Activated T-cell treated with anti-CD3 and anti-CD28 coated beads for 1 hour (primary cell): ENCODE measurements at places on chromosomes 12 and 14.

- no peak for DNase-seq
Measured at GRCh38 chr12:86950043-86950442, 693.9 kb upstream of the MGAT4C start.

DNA sequence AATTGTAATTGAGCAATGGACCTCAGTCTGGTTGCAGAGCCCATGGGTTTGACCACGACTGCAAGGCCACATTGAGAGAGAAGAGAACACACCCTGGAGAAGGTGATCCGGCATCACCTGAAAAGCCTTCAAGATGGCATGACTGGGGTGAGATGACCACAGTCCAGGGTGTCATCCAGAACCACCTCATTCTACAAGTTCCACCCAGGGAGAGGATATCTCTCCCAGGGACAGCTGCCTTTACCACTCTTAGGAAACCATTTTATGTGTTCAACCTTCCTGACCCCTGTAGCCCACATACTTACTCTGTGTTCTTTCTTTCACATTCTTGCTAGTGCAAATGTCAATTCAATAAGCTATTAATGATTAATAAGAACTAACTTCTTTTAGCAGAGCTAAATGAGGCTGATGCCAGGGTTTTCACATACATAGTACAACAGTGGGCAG lies 43.4 kb upstream of the CPM start:
- no peak for DNase-seq

DNA sequence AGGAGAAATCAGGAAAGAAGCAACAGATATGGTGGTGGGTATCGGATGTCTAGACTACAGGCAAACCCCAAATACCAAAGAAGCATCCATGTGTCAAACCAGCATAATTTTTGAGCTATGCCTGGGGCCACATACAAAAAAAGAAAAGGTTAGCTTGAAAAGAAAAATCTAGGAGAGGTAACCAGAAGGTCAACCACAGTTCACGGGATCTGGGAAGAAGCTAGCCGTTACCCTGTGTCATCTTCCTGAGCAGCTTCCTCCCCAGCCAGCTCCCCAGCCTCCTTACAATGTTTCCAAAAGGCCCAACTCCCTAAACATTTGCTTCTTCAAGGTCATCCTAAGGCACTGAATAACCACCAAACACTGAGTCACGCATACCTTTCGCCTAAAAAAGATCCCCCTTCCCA lies 3.1 kb downstream of the SINHCAF start:
- no peak for DNase-seq

DNA sequence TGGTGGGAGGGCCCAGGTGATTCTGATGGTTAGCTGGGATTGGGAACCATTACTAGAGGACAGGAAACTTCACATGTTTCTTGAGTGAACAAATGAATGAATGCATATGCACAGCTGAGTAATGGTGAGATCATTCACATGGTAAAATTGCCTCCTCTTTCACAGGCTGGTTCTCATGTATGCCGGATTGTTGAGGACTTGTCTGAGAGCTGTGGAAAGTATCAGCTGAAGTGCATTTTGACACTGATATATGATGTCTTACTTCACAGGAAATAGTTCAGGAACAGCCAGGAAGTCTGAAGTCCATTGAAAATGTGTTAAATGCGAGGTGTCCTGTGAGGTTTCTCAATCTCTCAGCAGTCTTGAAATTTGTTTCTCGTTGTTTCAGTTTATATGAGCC lies 77.6 kb upstream of the DACT1 start:
- DNase-seq: no peak

- DNase-seq: no peak
Measured at GRCh38 chr14:101078170-101078891, 174.8 kb upstream of the RTL1 start.

DNA sequence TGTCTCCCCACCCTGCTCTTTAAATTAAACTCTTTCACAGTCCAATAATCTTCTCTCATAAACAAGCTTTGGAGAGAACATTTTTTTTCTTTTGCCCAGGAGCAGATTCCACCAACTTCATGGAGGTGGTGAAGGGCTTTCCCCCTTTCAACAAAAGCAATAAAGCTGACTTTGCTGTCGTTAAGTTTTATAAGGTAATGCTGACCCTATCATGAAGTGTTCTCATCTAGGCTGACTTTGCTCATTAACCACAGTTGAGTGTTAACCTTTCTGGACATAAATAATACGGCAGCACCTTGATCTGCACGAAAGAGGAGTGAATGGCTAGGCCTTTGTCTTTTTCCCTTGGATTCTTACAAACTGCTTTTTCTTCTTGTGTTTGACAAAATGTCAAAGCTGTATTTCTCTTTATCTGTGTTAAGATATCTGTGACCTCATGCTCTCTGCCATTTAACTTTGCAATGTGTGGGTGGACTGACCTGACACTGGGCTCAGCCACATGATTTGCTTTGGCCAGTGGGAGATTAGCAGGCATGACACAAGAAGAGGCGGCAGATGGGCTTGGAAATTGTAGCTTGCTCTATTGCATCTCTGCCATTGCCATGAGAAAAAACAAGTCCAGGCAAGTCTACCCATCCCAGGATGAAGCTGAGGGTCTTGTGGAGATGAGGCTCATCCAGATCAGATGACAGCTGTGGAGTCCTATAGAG lies 470.9 kb upstream of the CCDC196 start:
- DNase-seq: no peak

- no peak for DNase-seq
Measured at GRCh38 chr12:38384816-38385378, 68.3 kb downstream of the ALG10B start.

DNA sequence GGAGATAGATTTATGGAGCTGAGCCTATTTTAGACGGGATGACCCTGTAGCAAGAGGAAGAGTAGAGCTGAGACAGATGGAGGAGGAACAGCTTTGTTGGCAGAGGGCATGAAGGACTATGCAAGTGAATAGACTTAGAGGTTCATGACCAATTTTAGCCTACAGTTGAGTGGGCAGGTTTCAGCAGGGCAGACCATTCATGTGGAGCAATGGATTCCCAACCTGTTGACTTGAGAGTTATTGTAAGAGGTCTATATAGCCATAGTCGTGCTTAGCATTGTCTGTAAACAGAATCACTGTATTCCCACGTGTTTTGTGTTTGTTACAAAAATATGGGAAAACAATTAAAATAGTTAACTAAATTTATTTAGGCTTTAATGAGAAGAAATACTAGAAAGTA lies 116.8 kb downstream of the CFAP54 start:
- no peak for DNase-seq

DNA sequence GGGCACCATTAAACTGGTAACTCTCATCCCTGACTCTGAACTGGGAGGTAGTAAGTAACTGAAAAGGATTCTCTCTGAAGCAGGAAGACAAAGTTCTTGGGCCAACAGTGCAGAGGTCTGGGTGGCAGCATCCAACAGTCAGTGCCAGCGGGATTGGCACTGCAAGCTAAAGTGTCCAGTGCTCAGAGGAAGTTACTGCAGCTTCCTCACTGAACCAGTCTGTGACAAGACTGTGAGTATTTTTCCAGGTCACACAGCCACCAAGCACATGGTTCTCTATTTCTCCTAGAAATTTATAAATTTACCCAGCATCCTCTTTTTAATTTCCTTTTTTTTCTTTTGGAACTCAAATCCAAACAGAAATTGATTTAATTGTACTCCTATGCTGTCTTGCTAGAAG lies 81.6 kb upstream of the FAR2 start:
- no peak for DNase-seq

DNA sequence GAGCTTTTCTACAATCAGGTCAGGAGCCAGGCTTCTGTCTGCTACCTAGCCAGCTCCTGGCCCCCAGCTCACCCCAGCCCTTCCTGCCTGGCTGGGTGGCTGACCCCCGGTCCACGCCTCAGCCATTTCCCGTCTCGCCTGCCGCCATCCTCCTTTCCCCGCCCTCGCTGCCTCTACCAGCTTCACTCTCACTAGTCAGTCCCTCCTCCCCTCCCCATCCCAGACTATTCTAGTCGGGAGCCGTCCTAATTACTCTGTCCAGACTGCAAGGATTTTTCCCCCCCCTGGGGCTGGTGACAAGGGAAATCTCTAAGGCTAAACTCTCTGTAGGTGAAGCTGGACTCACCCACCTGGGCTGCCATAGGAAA lies 825 bp downstream of the DHH start:
- no peak for DNase-seq

DNA sequence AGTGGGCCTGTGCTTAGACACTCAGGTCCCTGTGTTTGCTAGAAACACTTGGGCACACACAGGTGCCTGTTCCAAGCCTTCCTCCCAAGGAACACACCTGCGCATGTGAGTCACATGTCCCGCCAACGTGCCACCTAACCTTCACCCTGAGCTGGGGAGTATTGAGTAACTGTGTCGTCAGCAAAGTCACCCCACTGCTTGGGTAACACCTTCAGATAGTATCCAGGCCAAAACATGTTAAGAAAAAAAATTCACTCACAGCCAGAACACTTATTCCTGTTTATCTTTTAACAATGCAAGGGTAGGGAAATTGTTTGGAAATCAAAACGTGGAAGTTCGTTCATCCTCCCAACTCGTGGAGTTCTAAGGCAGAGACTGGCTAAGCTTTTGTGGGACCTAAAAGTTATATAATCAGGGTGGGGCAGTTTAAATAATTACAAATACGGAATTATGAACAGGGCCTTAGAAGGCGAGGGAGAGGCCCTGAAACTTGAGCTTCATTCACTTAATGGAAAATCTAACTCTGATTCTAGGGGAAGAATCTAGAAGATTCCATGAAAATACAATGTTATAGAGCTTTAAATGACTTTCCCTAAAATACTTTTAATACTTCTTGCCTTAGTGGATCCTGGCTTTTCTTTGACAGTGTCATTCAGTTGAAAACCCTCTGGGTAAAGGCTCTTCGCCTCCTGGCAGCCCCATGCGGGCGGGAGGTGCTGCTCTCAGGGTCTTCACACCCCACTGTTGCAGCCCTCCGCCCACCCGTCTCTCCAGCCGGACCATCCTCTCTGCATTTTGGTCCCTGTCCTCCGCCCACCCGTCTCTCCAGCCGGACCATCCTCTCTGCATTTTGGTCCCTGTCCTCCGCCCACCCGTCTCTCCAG lies 30.3 kb upstream of the ADIPOR2 start:
- peak; percentile 28 for DNase-seq

DNA sequence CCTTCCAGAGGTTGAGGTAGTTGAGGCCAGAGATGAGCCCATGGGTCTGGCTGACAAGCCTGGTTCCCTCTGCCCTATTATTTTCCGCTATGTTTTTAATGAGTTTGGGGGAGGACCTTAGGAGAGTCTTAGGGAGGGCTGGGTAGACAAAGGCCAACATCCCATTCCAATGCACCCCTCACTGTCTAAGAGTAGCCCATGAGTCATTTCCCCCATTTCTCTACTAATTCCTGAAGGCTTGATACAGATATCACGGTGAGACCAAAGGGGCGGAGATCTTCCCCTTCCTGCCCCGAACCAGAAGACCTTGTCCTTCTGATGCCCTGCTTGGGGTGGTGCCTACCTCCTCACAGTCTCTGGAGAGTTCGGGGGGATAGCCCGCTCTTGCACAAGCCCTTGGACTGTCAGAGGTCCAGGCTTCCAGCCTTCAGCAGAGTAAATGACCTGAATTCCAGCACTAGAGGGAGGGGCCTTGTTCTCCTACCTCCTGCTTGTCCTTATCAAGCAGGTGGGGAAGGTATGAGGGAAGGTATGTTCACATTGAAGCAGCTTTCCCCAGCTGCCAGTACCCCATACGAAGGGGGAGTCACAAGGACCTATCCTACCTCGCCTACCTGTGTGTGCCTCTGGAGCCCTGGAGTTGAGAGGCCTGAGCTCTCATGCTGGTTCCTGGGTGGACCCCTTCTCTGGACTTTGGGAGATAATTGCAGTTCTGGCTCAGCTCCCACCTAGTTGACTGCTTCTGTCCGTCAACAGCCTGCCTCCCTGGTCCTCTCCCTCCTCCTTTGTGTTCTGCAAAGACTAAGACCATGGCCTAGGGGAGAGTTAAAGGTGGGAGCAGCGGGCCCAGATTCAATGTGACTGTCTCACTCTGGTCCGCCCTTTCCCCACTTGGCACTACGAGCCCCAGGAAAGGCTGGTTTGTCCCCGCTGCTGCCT lies 3.7 kb downstream of the PSMB11 start:
- no peak for DNase-seq

GRCh38 chr14:34104489-34105397 lies 153.9 kb upstream of the EGLN3 start:
- DNase-seq: no peak

GRCh38 chr12:115998119-115998633 lies 279.3 kb downstream of the MED13L start:
- DNase-seq: no peak

- no peak for DNase-seq
Measured at GRCh38 chr12:1972856-1973317, 31.4 kb downstream of the DCP1B start.

- DNase-seq: peak; percentile 45
Measured at GRCh38 chr12:104682790-104683279, 226.1 kb downstream of the CHST11 start.

GRCh38 chr12:69421548-69421947 lies 48.6 kb upstream of the FRS2 start:
- DNase-seq: no peak

DNA sequence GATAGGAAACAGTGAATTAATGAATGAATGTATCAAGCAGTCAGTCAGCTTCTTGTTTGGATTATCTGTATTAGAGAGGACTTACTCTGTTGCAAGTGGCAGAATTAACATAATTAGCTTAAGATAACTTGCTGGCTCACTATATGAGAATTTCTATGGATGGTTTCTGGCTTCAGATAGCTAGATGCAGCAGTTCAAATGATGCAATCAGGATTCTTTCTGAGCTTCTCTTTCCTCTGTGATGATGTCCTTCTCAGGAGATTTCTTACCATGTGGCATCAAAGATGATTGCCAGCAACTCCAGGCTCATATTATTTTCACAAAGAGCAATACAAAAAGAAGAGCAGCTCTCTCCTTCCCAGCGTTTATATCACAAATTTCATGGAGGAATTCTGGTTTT lies 30.7 kb downstream of the FRMD6 start:
- DNase-seq: no peak

- DNase-seq: no peak
Measured at GRCh38 chr12:69240631-69240995, 1.2 kb downstream of the CPSF6 start.

DNA sequence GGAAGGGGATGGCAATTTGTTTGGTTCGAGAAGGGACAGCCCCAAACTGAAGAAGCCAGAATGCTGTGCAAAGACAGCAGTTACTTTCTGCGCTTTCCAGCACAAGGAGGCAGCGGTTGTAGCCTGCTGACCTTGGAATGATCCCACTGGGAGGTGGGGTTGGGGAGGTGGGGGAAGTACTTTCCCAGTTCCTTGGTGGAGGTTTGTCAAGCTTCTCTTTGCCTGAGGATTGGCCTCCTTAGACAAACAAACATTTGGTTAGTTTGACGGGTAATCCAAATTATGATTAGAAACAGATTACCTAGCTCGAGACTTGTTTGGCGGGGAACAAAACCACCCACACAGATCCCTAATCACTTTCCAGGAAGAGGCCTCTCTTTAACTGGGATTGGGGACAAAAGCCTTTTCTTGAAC lies 79.1 kb upstream of the EGLN3 start:
- no peak for DNase-seq

DNA sequence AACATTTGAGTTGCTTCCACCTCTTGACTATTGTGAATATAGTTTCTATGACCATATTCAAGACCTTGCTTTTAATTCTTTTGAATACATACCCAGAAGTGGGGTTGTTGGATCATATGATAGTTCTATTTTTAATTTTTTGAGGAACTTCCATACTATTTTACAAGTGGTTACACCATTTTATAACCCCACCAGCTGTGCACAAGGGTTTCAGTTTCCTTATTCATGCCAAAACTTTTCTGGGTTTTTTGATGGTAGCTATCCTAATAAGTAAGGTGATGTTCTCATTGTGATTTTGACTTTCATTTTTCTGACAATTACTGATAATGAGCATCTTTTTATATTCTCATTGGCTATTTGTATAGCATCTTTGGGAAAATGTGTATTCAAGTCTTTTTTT lies 109.4 kb upstream of the GARIN2 start:
- DNase-seq: no peak

GRCh38 chr12:59067083-59067482 lies 146.8 kb upstream of the LRIG3 start:
- no peak for DNase-seq
